ENCODE measurements at places on chromosomes 5 and 9. TPM values are rescaled to one million over a fixed set of nuclear protein-coding genes. Genes with fewer than 3 reads are reported as not detected.

DNA sequence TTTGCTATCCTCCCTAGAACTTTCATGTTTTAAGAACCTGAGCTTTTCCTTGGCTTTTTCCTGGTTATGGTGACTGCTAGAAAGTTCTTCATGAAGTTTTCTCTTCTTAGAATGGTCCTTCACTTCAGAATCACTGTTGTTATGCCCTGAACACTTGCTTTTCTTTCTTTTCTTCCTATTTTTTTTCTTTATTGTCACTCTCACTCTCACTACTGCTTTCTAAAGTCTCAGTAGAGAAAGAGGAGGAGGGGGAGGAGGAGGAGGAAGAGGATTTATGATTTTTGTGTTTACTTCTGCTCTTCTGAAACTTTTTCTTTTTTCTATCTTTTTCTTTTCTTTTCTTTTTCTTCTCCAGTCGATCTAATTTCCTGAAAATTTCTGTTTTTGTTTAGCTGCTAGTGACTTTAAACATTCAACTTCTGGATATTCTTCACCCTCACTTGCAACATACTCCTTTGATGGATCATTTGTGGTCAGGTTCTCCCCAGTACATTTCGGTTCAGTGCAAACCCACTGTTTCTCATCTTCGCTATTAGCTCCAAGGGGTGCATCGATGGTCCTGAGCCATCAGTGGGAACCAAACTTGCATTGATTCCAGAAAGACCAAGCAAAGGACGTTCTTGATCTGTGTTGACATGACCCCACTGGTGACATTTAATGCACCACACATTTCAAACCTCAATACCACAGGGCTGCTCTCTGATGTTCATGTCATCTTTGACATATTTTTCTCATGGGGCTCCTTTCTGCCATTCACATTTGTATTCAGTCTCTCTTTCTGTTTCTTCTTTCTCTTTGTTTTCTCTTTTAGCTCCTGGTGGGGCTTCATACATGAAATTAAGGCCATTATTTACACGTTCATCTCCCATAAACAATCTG, 81.6 kb upstream of the HAND1 start:
- H3K4me1 ChIP-seq: no peaks in the 10 kb centered on the region
- no peak overlapping the region for H3K4me3 ChIP-seq
- H3K27me3 ChIP-seq: no peaks in the 10 kb centered on the region
- no peaks in the 10 kb centered on the region for H3K36me3 ChIP-seq

GRCh38 chr9:132584601-132585560, 2.5 kb downstream of the BARHL1 start:
- H3K27ac ChIP-seq: no peak overlapping the region
- H3K27me3 ChIP-seq: no peaks in the 10 kb centered on the region
- no peak for DNase-seq
- H3K36me3 ChIP-seq: no peaks in the 10 kb centered on the region
- no peak overlapping the region for H3K4me3 ChIP-seq

DNA sequence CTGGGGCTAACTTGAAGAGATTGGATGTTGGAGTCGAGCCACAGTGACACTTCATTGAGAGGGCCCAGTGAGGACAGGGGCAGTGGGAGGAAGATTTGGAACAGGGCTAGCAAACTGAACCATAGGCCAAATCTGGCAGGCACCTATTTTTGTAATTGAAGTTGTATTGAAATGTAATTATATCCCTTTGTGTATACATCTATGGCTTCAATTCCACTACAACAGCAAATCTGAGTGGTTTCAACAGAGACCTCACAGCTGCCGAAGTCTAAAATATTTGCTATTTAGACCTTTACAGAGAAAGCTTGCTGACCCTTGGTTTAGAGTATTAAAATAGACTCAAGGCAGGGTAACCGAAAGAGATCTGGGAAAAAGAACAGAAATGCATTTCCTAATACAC, 4.7 kb upstream of the TNFSF8 start:
- no peaks in the 10 kb centered on the region for H3K36me3 ChIP-seq
- H3K27me3 ChIP-seq: peaks cover 13% of the 10 kb centered on the region
- H3K4me1 ChIP-seq: no peaks in the 10 kb centered on the region
- no peak overlapping the region for H3K4me3 ChIP-seq
- DNase-seq: no peak
- no peak overlapping the region for H3K27ac ChIP-seq

- H3K4me3 ChIP-seq: no peak overlapping the region
- no peaks in the 10 kb centered on the region for H3K4me1 ChIP-seq
- no peaks in the 10 kb centered on the region for H3K27me3 ChIP-seq
- no peaks in the 10 kb centered on the region for H3K36me3 ChIP-seq
- DNase-seq: no peak
Measured at GRCh38 chr9:121698627-121699570, 47.5 kb downstream of the DAB2IP start.

- H3K36me3 ChIP-seq: no peaks in the 10 kb centered on the region
- no peak overlapping the region for H3K4me3 ChIP-seq
- no peak for DNase-seq
- no peaks in the 10 kb centered on the region for H3K27me3 ChIP-seq
- H3K4me1 ChIP-seq: peaks cover 7% of the 10 kb centered on the region
Measured at GRCh38 chr5:116747881-116748280, 173.3 kb upstream of the SEMA6A start.

DNA sequence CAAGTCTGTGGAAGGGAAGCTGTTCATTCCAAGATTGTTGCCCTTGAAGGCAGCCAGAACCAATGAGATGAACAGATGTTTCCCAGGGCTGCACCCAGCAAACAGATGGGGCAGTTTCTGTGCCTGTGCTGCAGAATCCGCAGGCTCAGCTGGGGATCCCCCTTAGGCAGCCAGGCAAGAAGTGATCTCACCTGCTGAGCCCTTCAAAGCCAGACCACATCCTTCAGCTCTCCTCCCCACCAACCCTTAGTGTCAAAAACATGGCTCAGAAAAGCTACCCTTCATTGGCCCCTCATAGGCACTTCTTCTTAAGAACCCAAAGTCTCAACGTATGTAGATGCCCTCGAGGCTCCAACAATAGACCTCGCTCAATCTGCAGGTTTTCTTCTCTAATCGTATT, 626.7 kb downstream of the CCDC171 start:
- no peak overlapping the region for H3K4me3 ChIP-seq
- no peaks in the 10 kb centered on the region for H3K4me1 ChIP-seq
- no peak for DNase-seq
- no peak overlapping the region for H3K27ac ChIP-seq
- no peaks in the 10 kb centered on the region for H3K27me3 ChIP-seq

- peaks cover 79% of the 10 kb centered on the region for H3K36me3 ChIP-seq
- no peak for DNase-seq
- H3K4me3 ChIP-seq: no peak overlapping the region
- H3K27ac ChIP-seq: no peak overlapping the region
- no peaks in the 10 kb centered on the region for H3K4me1 ChIP-seq
Measured at GRCh38 chr5:154892369-154892771, 33.9 kb downstream of the CNOT8 start.

- H3K36me3 ChIP-seq: no peaks in the 10 kb centered on the region
- no peak overlapping the region for H3K27ac ChIP-seq
- H3K27me3 ChIP-seq: no peaks in the 10 kb centered on the region
- no peak for DNase-seq
Measured at GRCh38 chr9:138020795-138021182, 143.2 kb downstream of the CACNA1B start.

DNA sequence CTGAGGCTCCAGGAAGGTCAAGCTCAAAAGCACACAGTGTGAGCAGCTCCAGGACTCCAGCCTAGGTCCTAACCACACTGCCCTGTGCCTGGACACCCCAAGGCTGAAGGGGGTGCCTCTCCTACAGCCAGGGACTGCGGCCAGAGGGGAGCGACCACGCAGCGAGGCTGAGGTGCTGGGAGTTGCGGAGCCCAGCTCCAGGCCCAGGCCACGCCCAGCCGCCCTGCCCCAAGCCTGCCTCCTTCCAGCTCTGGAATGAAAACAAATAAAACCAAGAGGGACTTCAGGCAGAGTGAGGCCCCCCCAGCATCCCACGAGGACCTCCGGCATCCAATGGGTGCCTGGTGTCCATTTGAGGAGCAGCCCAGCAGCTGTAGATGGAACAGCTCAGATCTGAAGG, 15.2 kb downstream of the VAV2 start:
- no peak for DNase-seq
- no peak overlapping the region for H3K4me3 ChIP-seq
- H3K27me3 ChIP-seq: no peaks in the 10 kb centered on the region
- H3K4me1 ChIP-seq: peaks cover 47% of the 10 kb centered on the region

GRCh38 chr5:119389288-119390030, 33.6 kb downstream of the TNFAIP8 start:
- DNase-seq: no peak
- no peaks in the 10 kb centered on the region for H3K27me3 ChIP-seq
- H3K4me1 ChIP-seq: no peaks in the 10 kb centered on the region

DNA sequence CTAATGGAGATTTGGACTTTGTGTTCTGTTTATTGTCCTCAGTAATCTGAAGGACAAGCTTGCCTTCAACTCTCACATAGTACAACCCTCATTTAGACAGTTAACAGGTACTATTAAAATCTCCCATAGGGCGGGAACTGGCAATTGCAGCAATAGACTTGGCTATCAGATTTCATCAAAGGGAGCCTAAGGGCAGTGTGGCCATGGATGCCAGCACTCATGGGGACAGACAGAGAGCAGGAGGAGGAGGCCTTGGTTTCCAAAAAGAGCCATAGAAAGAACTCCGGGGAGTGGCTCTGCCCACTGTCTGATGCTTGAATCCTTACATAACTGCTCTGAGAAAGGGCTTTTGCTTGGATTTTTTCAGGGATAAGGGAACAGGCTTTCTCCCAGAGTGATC, 6.8 kb downstream of the SLC36A1 start:
- DNase-seq: no peak
- H3K27me3 ChIP-seq: no peaks in the 10 kb centered on the region
- H3K4me3 ChIP-seq: no peak overlapping the region
- no peaks in the 10 kb centered on the region for H3K4me1 ChIP-seq
- H3K27ac ChIP-seq: no peak overlapping the region

Gene ANKRD34B
- total RNA-seq: 2.9 TPM

Gene TRIM7
- 9.0 TPM for total RNA-seq

Gene GGTA1
- not detected for total RNA-seq

Gene SMIM23
- not detected for total RNA-seq

Gene WNT8A
- total RNA-seq: not detected

Gene IFNA17
- total RNA-seq: not detected

All from SJCRH30 (cell line).